Spleen (tissue), 13 donors: ENCODE measurements at places on chromosomes 1 and 21.
A peak's percentile ranks its signal among the peaks of the same experiment; 100 is the strongest.

GRCh38 chr1:53091841-53092645, 30.0 kb downstream of the PODN start:
- no peaks in the 10 kb centered on the region for H3K27me3 ChIP-seq
- H3K27ac ChIP-seq, result no peak overlapping the region
- H3K4me3 ChIP-seq, result no peak overlapping the region
- H3K4me1 ChIP-seq, result no peaks in the 10 kb centered on the region
- no peaks in the 10 kb centered on the region for H3K36me3 ChIP-seq

DNA sequence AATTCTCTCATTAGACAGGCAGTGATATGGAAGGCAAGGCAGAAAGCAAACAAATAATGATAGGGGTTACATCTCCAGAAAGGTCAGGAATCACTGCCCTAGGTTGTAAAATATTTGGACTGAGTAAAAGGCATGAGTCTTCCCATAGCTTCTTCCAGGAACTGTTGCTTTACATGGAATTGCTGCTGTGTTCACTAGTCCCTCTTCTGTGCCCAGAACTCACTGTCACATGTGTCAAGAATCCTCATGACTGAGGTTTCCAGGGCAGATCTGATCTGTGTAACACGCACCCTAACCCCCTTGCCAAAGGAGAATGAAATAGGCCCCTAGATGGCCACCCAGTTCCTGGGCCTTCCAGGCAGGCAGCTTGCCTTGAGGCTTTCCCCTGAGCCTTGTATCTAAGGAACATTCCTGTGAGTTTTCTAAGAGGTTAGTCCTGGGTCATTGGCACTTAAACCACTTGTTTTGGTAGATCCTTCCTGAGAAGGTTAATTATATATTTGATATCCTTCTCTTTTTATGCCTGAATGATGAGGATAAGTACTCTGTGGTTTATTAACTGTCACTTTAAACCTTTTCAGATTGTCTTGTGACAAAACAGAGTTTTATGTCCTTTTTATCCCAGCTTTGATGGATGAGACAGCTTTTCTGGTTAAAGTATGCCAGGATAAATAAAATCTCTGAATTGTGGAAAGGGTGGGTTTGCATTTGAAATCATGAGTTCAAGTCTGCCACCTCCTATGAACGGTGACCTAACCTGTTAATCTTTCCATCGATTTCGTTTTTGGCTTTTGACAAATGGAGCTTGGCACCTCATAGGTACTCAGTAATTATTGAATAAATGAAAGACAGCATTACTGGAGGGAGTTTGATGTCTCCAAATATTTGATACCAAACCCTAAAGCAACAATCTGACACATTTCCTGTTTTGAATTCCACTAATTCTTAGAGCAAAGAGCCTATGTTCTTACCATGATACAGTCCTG, 163.3 kb downstream of the DHRS3 start:
- no peak overlapping the region for H3K4me3 ChIP-seq
- no peak for DNase-seq
- peaks cover 78% of the 10 kb centered on the region for H3K36me3 ChIP-seq
- peak overlapping the region; percentile 1 for H3K27ac ChIP-seq
- H3K27me3 ChIP-seq, result no peaks in the 10 kb centered on the region

- no peak for DNase-seq
- H3K4me3 ChIP-seq, result no peak overlapping the region
- no peaks in the 10 kb centered on the region for H3K36me3 ChIP-seq
- H3K27me3 ChIP-seq, result no peaks in the 10 kb centered on the region
- no peak overlapping the region for H3K27ac ChIP-seq
These were observed 13.0 kb downstream of the RGS1 start for GRCh38 chr1:192588546-192588945.

DNA sequence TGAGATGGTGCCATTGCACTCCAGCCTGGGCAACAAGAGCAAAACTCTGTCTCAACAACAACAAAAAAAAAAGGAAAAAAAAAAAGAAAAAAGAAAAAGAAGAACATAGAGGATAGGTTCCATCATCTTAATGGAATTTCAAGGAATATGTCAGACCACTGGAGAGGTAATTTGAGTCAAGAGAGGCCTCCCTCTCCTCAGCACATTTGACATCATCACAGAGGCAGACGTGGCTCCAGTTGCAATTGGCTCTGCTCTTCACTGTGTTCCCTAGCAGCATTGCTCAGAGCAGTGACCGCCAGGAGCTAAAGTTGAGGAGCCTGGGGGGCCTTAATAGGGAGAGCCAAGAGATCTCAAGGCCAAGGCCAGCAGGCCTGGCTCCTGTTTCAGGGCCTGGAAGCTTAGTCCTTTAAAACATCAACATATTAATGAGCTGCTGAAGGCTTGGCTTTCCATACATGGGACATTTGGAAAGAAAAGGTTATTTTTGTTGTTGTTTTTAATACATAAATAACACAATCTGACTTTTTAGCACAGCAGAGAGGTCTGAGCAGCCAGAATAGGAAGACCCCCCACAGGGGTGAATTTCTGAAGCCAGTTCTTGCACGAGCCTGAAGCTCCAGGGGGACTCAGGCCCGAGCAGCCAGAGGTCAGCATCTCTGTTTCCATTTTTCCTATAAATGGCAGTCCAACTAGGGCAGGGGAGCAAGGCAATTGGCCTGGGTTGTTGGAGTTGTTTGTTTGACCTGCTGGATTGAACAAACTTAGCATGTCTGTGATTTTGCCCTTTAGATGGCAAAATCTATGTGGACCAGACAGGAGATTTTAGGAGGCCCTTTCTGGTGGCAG, 118.3 kb upstream of the FGGY start:
- H3K4me1 ChIP-seq, result peaks cover 4% of the 10 kb centered on the region
- H3K4me3 ChIP-seq, result no peak overlapping the region
- no peak for DNase-seq
- H3K36me3 ChIP-seq, result no peaks in the 10 kb centered on the region
- no peak overlapping the region for H3K27ac ChIP-seq
- no peaks in the 10 kb centered on the region for H3K27me3 ChIP-seq

- peaks cover 25% of the 10 kb centered on the region for H3K4me1 ChIP-seq
- no peaks in the 10 kb centered on the region for H3K27me3 ChIP-seq
- no peaks in the 10 kb centered on the region for H3K36me3 ChIP-seq
- H3K27ac ChIP-seq, result no peak overlapping the region
- H3K4me3 ChIP-seq, result no peak overlapping the region
- DNase-seq, result peak; percentile 69
These were observed 18.7 kb downstream of the SLC19A1 start for GRCh38 chr21:45523411-45524101.

DNA sequence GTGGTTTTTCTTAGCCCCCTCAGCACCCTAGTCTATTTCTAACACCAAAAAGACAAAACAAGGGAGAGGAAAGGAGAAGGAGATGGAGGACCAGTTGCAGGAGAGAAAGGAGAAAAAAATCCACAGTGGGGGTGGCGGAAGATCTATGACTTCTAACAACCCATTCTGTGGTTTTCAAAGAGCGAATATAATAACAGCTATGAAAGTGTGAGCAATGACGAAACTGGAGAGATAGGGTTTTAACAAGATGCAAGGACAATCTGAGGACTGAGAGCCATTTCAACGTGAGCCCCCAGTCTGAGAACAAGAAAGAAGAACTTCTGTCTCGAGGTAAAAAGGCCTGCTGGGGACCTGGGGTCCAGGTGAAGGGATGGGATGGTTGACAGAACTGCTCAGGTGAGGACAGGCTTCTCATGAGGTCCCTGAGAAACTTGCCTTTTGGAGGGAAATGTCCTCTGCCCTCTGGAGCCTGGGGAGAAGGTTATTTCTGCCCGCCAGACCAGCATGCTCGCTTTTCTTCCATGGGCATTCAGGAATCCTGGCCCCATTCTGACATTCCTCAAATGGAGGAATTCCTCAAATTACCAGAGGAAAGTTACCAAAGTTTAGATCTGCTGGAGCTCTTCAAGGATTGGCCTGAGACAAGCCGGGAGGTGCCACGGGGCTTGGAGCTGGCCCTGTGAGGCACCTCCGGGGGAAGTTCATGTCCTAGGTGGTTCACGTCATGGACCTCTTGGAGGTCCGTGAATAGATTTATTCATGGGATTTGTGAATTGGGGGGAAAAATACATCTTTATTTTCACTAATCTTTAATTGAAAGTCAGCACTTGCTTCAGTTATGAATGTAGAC, at the start of gene CD160:
TSS of gene CD160 (plus strand) at position 270 of the 850 bp plus-strand sequence. CDS start 8,829 bp downstream, outside the sequence.
- peaks cover 15% of the 10 kb centered on the region for H3K27me3 ChIP-seq
- peaks cover 6% of the 10 kb centered on the region for H3K4me1 ChIP-seq
- no peak within 1 kb of the TSS for H3K4me3 ChIP-seq
- H3K36me3 ChIP-seq, result no peaks in the 10 kb centered on the region
- peak within 1 kb of the TSS; percentile 19 for H3K27ac ChIP-seq
- peak; percentile 69 for DNase-seq

GRCh38 chr1:233652526-233652925, 38.6 kb downstream of the KCNK1 start:
- no peaks in the 10 kb centered on the region for H3K36me3 ChIP-seq
- no peaks in the 10 kb centered on the region for H3K4me1 ChIP-seq
- H3K27ac ChIP-seq, result no peak overlapping the region
